Aortic smooth muscle cell (primary cell): ENCODE measurements at places on chromosomes 2 and 18. TPM values are rescaled to one million over a fixed set of nuclear protein-coding genes. Genes with fewer than 3 reads are reported as not detected.

Gene GBX2
- total RNA-seq = not detected in 2 replicates

Gene TSHZ1
- 4.2 and 4.6 TPM in 2 replicates for total RNA-seq

Gene C18orf54
- 3.6 and 3.9 TPM in 2 replicates for total RNA-seq

Gene MAIP1
- total RNA-seq = 14.3 and 16.5 TPM in 2 replicates

Gene AQP12A
- total RNA-seq = not detected in 2 replicates

Gene BMP10
- total RNA-seq = not detected in 2 replicates

Gene AKAIN1
- not detected in 2 replicates for total RNA-seq

Gene CPS1
- 13.6 and 19.1 TPM in 2 replicates for total RNA-seq

Gene HSPE1
- 97.5 and 121 TPM in 2 replicates for total RNA-seq

Gene CHRND
- not detected in 2 replicates for total RNA-seq

Gene PPP1CB
- 153 and 167 TPM in 2 replicates for total RNA-seq

Gene GAD1
- total RNA-seq = under 0.01 TPM in 1 of 2 replicates, not detected in the other

Gene ANKRD30BL
- not detected in 2 replicates for total RNA-seq

Gene PDE11A
- total RNA-seq = under 0.01 and 0.13 TPM in 2 replicates

Gene STK25
- 123 and 138 TPM in 2 replicates for total RNA-seq

Gene ST3GAL5
- total RNA-seq = 5.5 and 13.3 TPM in 2 replicates

Gene SEMA4C
- 16.0 and 18.1 TPM in 2 replicates for total RNA-seq

Gene UBE2E3
- total RNA-seq = 86.0 and 86.7 TPM in 2 replicates

Gene GPR35
- total RNA-seq = 0.19 and 0.26 TPM in 2 replicates

Gene NDUFB3
- 147 and 151 TPM in 2 replicates for total RNA-seq

Gene FBXO15
- 0.12 and 0.26 TPM in 2 replicates for total RNA-seq

Gene CHRNG
- not detected in 2 replicates for total RNA-seq

Gene TMEM200C
- total RNA-seq = 0.06 TPM in 1 of 2 replicates, not detected in the other

Gene CCDC121
- total RNA-seq = 1.8 and 3.2 TPM in 2 replicates

Gene RMND5A
- total RNA-seq = 12.6 and 13.1 TPM in 2 replicates

Gene CYRIA
- 0.87 and 1.5 TPM in 2 replicates for total RNA-seq

Gene PID1
- total RNA-seq = 40.8 and 52.9 TPM in 2 replicates

Gene FAM110C
- under 0.01 TPM in 1 of 2 replicates, not detected in the other for total RNA-seq

Gene TNFRSF11A
- 1.5 and 2.2 TPM in 2 replicates for total RNA-seq

Gene ABCB11
- total RNA-seq = not detected in 2 replicates

Gene SGO2
- 6.0 and 10.0 TPM in 2 replicates for total RNA-seq

Gene ATG9A
- total RNA-seq = 43.5 and 44.4 TPM in 2 replicates

Gene NYAP2
- not detected in 2 replicates for total RNA-seq

Gene RESP18
- total RNA-seq = not detected in 2 replicates

Gene RAX
- not detected in 2 replicates for total RNA-seq

Gene FRZB
- total RNA-seq = 0.66 and 1.3 TPM in 2 replicates

Gene UGP2
- 72.9 and 117 TPM in 2 replicates for total RNA-seq

Gene ARMC9
- 97.6 and 158 TPM in 2 replicates for total RNA-seq

Gene KCNK3
- total RNA-seq = 3.7 and 8.2 TPM in 2 replicates

Gene MC5R
- not detected in 2 replicates for total RNA-seq

Gene CABLES1
- total RNA-seq = 19.0 and 20.4 TPM in 2 replicates
